ENCODE measurements at places on chromosomes 12 and 14.
A peak's percentile ranks its signal among the peaks of the same experiment; 100 is the strongest.

GRCh38 chr14:103378038-103378854 is 7.0 kb upstream of the MARK3 start:
- no peak for DNase-seq

GRCh38 chr12:50157259-50157658 is 9.9 kb downstream of the CERS5 start:
- DNase-seq: no peak

- peak; percentile 90 for DNase-seq
Measured at GRCh38 chr14:89813617-89814031, 140.9 kb downstream of the EFCAB11 start.

GRCh38 chr14:60178164-60178563 is 13.0 kb upstream of the DHRS7 start:
- no peak for DNase-seq

DNA sequence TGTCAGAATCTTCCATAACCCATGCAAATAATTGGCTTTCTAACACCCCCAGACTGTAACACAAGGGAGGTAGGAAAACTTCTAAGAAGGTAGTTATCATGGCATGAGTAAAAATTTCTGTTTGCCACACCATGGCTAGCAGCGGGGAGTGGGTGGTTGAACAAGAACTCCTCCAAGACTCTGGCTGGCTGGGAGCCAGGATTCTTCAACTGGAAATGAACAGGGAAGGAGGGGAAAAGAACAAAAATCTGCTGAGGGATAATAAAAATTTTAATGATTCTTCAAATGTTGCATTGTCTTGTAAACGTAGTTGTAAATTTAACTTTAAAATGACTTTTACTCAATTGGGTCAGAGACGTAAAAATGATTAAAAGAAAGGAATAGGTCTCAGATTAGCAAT is 78.9 kb downstream of the AKAP6 start:
- DNase-seq: no peak

DNA sequence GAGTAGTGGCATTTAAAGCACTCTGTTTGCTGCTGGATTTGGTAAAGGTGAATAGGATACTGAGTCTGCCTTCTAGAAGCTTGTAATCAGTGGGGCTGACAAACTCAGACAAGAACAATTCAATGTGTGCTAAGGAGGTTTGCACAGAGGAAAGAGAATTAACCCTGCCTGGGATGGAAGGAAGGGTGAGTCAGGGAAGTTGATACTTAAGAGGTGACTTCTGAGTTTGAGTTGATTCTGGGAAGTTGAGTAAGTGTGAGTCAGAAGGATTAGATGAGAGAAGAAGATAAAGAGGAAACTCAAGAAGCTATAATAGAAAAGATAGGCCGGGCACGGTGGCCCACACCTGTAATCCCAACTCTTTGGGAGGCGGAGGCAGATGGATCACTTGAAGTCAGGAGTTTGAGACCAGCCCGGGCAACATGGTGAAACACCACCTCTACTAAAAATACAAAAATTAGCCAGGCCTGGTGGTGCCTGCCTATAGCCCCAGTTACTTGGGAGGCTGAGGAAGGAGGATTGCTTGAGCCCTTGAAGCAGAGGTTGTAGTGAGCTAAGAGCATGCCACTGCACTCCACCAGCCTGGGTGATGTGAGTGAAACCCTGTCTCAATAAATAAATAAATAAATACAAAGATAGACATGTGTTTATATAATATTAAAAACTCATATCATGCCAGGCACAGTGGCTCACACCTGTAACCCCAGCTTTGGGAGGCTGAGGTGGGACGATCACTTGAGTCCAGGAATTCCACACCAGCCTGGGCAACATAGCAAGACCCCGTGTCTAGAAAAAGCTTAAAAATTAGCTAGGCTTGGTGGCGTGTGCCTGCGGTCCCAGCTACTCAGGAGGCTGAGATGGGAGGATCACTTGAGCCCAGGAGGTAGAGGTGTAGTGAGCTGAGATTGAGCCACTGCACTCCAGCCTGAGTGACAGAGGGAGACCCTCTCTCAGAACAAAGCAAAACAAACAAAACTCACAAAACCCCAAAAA is 126.8 kb upstream of the CPM start:
- peak; percentile 75 for DNase-seq

DNA sequence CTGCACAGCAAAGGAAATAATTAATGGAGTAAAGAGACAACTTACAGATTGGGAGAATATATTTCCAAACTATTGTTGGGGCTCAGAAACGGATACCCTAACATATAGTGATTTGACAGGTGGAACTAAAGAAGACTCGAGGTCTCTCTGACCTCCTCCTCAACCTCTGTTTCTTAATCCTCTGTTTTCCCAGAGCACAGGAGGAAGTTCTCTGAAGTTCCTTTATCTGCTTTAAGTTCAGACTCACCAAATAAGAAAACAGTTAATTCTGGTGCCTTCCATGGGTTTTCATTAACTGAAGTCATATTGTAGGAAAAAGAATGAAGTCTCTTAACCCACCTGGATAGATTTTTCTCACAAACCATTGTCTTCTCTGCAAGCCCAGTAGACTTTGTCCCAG is 29.2 kb downstream of the CLEC2D start:
- no peak for DNase-seq

GRCh38 chr12:12487490-12487889 is 75.2 kb downstream of the DUSP16 start:
- DNase-seq: no peak

DNA sequence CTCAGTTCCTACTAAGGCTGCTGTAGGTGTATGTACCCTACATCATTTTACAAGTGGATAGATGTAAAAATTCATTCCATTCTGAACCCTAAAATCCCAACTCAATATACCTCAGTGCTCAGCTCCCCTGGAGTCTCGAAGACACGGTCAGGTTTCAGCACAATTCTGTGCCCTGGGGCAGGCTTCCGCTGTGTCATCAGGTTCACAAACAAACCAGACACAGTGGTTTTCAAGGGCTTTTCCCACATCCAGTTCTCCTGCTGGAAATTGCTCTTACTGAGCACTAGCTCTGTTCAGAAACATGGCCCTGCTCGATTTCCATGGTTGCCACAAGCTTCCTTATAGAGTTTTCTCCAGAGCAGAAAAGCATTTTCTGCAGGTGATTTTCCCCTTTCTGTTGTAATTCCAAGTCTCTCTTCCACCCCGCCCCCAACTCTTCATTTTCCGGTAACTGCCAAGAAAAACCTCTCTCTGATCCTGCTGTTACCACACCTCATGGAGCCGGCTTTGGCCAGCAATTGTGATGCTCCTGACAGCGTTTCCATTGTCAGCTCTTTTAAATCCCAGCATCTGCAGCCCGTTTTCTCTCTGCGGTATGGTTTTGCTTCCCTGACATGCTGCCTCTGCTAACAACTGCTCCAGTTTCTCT is 483.0 kb upstream of the CCDC196 start:
- no peak for DNase-seq

GRCh38 chr14:68758301-68758700 is 34.6 kb downstream of the ZFP36L1 start:
- DNase-seq: no peak

DNA sequence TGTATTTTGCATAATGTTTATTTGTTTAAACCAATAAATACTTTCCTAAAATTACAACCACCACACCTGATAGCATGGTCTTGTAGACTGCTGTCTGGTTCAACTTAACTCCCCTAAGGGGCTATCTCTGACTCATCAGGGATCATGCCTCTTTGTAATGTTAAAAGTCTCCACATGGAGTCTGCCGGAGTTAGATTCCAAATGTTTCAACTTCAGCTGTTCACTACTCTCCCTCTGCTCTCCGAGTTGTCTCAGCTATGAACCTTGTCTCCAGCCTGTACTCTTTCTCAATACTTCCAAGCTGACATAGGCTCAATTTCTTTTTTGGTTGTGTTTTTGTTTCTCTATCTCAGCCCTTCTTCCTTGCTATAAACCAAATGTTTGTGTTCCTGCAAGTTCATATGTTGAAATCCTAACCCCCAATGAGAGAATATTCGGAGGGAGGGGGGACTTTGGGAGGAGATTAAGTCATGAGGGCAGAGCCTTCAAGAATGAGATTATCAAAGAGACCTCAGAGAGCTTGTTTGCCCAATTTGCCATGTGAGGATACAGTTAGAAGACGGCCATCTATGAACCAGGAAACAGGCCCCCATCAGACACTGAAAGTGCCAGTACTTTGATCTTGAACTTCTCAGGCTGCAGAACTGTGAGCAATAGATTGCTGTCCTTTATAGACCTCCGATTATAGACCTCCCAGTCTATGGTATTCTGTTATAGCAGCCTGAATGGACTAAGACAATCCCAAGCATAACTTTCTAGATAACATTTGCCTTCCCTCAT is 858.2 kb downstream of the VRK1 start:
- DNase-seq: peak; percentile 90

- peak; percentile 72 for DNase-seq
Measured at GRCh38 chr14:22561661-22562579, 27.1 kb downstream of the DAD1 start.

GRCh38 chr12:11713202-11713601 is 63.7 kb downstream of the ETV6 start:
- DNase-seq: no peak

- no peak for DNase-seq
Measured at GRCh38 chr14:64817631-64818030, 62.1 kb downstream of the SPTB start.

- DNase-seq: no peak
Measured at GRCh38 chr12:5294274-5295070, 137.4 kb upstream of the NTF3 start.

DNA sequence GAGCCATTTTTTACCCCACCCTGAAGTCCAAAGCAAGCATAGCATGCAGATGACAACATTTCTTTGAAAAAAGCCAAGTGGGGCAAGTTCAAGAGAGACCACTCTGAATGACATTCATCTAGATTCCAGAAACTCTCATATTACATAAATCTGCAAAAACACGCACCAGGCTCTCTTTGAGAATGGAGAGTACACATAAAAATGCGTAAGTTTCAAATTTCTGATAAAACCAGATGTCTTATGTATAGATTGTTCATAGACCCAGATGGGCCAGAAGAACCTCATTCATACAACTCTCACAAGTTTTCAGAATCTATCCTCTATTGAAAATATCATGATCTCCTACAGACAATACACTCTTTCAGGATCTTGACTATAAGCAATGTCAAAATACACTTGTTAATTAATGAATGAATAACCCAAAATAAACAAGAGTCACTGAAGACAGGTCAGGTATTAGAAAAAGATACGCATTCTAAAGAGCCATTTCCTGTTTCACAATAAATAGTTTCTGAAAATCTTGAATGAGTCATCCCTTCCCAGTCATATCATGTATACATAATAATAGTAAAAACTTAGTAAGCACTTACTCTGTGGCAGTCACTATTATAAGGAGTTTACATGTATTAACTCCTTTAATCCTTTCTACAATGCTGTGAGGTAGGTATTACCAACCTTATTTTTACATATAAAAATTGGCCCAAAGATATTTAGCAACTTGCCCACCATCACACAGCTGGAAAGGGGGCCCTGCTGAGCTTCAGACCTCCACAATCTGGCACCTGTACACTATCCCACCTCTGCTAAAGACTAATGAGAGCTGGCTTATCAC is 72.0 kb downstream of the PPP2R5E start:
- DNase-seq: no peak

GRCh38 chr14:79613625-79614024 is 597.7 kb downstream of the DIO2 start:
- DNase-seq: no peak

- no peak for DNase-seq
Measured at GRCh38 chr12:1466481-1467154, 127.8 kb downstream of the FBXL14 start.

DNA sequence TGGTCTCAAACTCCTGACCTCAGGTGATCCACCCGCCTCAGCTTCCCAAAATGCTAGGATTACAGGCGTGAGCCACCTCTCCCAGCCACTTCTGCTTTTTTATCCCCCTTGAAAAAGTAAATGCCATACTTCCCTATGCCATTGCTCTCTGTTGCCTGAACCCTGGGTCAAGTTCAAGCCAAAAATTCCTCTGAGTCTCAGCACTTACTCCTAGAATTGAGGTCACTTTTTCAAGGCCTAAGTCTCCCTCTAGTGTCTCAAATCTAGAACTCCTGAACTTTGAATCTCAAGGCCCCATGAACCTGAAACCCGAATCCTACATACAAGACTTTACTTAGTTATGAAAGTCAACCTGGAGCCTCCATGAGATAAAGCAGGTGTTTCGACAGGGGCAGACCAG is 1.4 kb upstream of the APOBEC1 start:
- DNase-seq: peak; percentile 81

- no peak for DNase-seq
Measured at GRCh38 chr14:100028990-100029677, 36.1 kb upstream of the EVL start.

GRCh38 chr14:21382886-21383847 is 652 bp downstream of the SUPT16H start:
- DNase-seq: peak; percentile 66

- DNase-seq: no peak
Measured at GRCh38 chr12:49552014-49552413, 13.2 kb downstream of the KCNH3 start.

DNA sequence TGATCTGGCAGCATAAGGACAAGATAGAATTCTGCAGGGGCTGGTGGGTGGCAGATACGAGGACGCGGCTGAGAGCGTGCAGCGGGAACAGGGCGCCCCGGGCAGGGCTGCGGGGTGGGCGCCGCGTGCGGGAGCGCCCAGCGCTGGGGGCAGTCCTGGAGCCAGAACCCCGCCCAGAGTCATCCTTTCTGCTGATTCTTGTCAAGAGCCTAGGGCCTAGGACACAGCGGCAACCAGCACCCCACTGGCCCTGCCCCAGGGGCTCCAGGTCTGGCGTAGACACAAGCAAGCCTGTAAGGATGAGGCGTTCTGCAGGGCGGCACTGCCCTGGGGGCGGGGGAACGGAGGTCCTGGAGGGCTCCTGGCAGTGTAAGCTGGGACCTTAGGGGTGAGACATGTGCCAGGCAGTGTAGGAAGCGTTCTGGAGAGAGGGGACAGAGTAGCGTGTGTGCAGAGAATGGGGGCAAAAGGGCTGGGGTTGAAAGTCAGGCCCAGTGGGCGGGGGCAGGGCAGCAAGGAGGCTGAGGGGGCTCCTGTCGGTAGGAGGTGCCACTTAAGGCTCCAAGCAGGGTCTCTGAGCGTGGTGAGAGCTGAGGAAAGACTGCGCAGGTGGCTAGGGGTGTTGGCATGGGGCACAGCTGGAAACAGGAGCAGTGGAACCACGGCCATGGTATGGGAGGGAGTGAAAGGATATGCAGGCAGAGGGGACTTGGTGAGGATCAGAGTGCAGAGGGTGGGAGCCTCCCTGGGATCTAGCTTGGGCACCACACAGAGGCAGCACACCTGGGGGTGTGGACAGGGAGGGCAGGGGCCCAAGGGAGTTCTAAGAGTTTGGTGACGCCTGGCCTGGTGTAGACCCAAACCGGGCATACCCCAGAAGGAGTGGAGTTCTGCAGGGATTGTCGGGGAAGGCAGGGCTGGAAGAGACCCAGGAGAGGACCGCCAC is 845 bp upstream of the AHNAK2 start:
- no peak for DNase-seq

GRCh38 chr12:109842021-109842420 is 8.8 kb upstream of the TRPV4 start:
- no peak for DNase-seq

Measured in mesendoderm (in vitro differentiated cells).